ENCODE measurements at places on chromosomes 6 and 20.

- DNase-seq: no peak
Observed at GRCh38 chr20:13554706-13555105, 84.0 kb downstream of the TASP1 start.

DNA sequence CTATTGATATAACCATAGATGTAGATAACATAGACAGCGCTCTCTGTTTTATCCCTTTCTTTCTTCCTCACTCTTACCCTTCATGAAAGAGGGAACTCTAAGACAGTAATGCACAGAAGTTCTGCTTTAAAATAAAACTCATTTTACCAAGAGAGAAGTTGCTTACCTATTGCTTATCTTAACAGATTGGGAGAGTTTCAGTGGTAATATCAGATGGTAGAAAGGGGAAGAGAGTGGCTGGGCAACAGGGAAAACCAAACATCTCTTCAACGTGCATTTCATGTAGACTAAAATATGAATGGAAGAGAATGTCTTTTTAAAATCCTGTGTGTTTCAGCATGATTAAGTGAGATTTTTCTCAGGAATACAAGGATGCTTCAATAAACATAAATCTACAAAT is 45.3 kb upstream of the SIRPG start:
- no peak for DNase-seq

DNA sequence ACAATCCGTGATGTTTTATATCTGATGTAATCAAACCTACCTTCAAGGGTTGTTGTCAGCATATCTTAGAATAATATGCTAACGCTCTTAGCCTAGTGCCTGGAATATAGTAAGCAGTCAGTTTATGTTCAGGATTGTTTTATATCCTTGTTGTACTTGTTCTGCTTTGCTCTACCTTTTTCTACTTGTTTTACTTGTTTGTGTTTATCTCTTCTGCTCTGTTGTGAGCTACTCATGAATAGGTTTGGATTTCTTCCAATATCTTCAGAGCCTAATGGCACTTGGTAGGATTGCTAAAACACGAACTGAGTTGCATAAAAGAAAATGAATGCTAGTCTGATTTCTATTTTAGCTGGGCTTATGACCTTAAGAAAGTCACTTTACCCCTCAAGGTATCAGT is 40.1 kb downstream of the DNAH8 start:
- DNase-seq: peak; percentile 7

DNA sequence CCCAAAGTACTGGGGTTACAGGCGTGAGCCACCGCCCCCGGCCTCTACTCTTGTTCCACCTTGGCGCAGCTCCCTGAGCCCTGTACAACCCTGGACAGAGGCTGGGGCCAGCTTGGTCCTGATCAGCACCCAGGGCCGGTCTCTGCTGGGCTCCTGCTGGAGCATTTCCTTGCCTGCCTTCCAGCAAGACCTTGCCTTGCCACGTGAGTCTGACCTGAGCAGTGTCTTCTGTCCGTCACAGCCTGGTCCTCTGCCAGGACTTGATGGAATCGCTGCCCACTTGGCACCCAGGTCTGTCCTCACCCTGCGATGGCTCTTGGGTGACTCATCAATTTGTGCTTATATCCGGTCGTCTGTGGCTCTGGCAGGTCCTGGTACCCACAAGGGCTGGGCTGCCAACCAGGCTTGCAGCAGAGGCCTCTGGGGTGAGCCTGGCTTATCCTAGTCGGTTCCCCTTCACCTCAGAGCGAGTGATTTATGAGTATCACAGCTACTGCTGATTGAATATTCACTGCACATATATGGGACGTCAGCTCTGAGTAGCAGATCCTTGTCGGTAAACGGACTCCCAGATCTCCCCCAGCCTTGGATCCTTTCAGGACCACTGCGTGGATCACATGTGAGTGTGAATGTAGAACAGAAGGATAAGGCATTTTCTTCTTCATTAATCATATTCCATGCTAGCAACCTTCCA is 10.1 kb upstream of the SULF2 start:
- DNase-seq: peak; percentile 81

GRCh38 chr20:25252230-25252651 is 4.4 kb downstream of the PYGB start:
- DNase-seq: no peak

- no peak for DNase-seq
Observed at GRCh38 chr6:161233986-161234661, 39.7 kb downstream of the AGPAT4 start.

- no peak for DNase-seq
Observed at GRCh38 chr20:63968136-63968927, 1.4 kb downstream of the ZNF512B start.

DNA sequence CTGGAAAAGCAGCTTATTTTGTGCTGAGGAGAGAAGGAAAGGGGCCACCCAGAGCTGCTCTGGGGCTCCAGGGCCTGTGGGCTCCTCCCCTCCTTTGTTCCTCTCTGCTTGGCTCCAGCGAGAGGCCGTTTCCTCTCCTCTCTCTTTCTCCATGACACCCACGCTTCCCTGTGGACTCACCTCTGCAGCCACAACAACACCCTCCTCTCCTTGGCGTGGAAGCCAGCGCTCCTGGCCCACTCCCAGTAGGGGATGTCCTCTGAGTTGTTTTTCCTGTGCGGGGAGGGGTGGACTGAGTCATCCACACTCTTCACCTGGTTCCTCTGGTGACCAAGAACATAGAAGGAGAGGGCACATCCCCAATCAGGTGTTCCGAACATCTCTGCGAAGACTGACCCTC is 4.9 kb upstream of the CDSN start:
- peak; percentile 88 for DNase-seq

DNA sequence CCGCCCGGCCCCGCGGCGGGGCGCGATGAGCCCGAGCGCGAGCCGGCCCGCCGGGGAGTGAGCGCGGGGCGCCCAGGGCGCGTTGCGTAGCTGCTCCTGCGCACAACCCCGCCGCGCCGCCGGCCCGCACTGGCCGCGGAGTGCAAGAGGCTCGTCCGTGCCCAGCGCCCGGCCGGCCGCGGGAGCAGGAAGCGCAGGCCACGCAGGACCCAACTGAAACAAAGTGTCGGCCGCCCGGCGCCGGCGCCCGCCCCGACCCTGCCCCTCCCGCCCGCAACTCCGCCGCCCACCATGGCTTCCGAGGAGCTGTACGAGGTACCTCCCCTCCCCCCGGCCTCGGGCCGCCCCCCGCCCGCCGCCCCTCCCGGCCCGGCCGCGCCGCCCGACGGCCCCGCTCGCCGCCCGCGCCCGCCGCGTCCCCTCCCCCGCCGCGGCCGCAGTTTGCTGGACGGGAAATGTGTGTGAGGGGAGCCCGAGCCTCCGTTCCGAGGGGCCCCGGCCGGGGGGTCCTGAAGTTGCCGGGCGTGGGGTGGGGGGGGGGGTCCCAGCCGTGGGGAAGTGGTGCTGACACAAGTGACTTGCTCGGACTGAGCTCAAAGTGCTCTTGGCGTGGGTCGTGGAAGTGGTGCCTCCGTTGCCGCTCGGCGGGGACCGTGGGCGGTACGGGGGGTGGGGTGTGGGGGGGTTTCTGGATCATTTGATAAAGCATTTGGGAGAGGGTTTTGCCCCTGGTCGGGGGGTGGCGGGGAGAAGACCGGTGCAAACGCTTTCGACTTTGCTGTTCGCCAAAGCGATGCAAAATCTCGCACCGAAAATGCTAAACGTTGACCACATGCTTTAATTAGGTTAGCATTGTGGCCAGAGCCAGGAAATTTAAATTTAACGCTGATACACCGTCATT is 539 bp downstream of the CDYL start:
- no peak for DNase-seq

- no peak for DNase-seq
Observed at GRCh38 chr20:23520185-23520584, 29.3 kb downstream of the CST8 start.

GRCh38 chr20:55143601-55144000 is 668.2 kb downstream of the DOK5 start:
- no peak for DNase-seq

GRCh38 chr6:159116343-159116742 is 52.9 kb upstream of the FNDC1 start:
- no peak for DNase-seq

GRCh38 chr20:13142143-13142542 is 78.9 kb upstream of the ISM1 start:
- DNase-seq: no peak

- DNase-seq: no peak
Observed at GRCh38 chr20:46190478-46191167, 72.5 kb downstream of the CD40 start.

- DNase-seq: peak; percentile 84
Observed at GRCh38 chr20:62122654-62123449, 577 bp downstream of the LSM14B start.

DNA sequence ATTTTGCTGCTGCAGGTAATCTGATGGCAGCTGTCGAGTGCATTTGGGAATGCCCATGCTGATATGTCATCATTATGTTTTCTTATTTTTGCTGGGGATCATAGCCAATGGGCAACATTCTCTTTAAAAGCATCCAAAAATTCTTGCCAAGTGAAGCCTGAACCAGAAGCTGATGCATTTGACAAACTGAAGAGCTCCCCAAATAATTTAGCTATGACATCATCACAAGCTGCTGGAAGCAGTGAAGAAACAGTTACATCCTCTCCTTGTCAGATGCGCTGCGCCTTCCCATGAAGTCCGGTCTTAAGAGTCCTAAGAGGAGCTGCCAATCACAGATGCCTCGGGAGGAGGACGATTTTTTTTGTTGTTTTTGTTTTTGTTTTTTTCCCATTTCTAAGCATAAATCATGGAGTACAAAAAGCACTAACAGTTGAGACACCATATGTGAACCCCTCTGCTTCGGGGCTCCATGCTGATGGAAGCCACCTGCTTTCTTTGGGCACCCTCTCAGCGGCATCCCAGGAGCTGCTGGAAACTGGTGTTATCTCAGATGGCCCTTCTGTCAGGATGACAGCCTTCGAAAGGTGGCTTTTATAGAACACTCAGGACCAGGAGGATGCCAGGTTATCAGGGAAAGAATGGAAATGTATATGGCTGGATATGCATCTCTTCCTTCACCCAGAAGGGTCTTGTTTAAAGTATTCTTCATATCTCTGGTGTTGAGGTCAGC is 56.1 kb upstream of the FOXQ1 start:
- DNase-seq: no peak

GRCh38 chr6:168418711-168419121 is 22.3 kb upstream of the SMOC2 start:
- DNase-seq: no peak

DNA sequence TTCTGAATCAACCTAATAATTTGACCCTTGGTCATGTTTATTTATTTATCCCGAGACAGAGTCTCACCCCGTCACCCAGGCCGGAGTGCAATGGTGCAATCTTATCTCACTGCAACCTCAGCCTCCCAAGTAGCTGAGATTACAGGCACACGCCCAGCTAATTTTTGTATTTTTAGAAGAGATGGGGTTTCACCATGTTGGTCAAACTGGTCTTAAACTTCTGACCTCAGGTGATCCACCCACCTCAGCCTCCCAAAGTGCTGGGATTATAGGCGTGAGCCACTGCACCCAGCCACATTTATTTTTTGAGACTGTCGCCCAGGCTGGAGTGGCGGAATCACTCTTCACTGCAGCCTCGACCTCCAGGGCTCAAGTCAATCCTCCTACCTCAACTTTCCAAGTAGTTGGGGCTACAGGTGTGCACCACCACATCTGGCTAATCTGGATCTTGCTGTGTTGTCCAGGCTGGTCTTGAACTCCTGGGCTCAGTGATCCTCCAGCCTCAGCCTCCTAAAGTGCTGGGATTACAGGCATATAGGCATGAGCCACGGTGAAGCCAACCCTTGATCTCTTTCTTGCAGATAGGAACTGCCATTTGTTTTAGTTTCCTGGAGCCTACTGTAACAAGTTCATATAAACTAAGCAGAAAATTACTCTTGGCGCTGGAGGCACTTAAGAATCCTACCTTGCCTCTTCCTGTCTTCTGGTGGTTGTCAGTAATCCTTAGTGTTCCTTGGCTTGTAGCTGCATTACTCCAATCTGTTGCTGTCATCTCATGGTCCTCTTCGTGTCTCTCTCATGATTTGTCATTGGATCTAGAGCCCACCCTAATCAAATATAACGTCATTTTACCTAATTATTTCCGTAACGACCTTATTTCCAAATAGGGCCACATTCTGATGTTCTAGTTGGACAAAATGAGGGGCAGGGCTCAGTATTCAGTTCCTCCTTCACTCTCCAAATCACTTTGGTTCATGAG is 2.3 kb downstream of the RPS18 start:
- no peak for DNase-seq
